ENCODE measurements at places on chromosomes 4 and X. TPM values are rescaled to one million over a fixed set of nuclear protein-coding genes. Genes with fewer than 3 reads are reported as not detected.

The GSPT2 gene
- total RNA-seq, result 8.8 TPM

The GAGE12E gene
- not detected for total RNA-seq

The CSAG3 gene
- total RNA-seq, result not detected

The LPAR4 gene
- not detected for total RNA-seq

The DGAT2L6 gene
- not detected for total RNA-seq

The SPANXN4 gene
- not detected for total RNA-seq

The COL4A6 gene
- 14.4 TPM for total RNA-seq

The CPZ gene
- 0.30 TPM for total RNA-seq

The TCEAL1 gene
- total RNA-seq, result 34.3 TPM

The CCKAR gene
- not detected for total RNA-seq

The F11 gene
- total RNA-seq, result not detected

The LRIT3 gene
- total RNA-seq, result 0.02 TPM

The TAF7L gene
- 0.08 TPM for total RNA-seq

The MAGEB2 gene
- not detected for total RNA-seq

The DCX gene
- total RNA-seq, result not detected

The CDX4 gene
- not detected for total RNA-seq

Measured in A549 treated with AZD2906 at 1 μM for 4 hours (cell line).